Ammon's horn (tissue), 1 donor: ENCODE measurements at places on chromosomes 4 and X.

- no peak for DNase-seq
These were observed 48.3 kb upstream of the FAM9A start for GRCh38 chrX:8849458-8849857.

DNA sequence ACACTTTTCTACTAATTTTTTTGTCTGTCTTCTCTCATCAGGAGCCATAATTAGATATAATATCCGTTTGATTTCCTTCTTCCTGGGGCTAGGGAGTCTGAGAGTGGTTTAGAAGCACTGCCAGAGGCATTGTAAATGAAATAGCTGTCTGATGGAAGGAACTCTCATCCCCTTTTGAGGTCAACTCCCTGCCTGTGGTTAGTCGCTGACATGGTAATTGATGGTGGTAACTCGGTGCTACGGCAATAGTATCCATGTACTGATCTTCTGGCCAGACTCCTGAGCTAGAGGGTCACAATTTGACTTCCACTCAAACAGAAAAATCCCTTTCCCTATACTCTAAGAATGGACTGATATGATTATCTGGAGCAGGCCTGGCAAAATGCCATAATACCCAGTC, 108.1 kb upstream of the TRPC5 start:
- no peak for DNase-seq

GRCh38 chrX:81120258-81120935, 81.3 kb downstream of the HMGN5 start:
- peak; percentile 1 for DNase-seq

GRCh38 chrX:95762716-95763115, 921.9 kb upstream of the DIAPH2 start:
- DNase-seq: no peak

DNA sequence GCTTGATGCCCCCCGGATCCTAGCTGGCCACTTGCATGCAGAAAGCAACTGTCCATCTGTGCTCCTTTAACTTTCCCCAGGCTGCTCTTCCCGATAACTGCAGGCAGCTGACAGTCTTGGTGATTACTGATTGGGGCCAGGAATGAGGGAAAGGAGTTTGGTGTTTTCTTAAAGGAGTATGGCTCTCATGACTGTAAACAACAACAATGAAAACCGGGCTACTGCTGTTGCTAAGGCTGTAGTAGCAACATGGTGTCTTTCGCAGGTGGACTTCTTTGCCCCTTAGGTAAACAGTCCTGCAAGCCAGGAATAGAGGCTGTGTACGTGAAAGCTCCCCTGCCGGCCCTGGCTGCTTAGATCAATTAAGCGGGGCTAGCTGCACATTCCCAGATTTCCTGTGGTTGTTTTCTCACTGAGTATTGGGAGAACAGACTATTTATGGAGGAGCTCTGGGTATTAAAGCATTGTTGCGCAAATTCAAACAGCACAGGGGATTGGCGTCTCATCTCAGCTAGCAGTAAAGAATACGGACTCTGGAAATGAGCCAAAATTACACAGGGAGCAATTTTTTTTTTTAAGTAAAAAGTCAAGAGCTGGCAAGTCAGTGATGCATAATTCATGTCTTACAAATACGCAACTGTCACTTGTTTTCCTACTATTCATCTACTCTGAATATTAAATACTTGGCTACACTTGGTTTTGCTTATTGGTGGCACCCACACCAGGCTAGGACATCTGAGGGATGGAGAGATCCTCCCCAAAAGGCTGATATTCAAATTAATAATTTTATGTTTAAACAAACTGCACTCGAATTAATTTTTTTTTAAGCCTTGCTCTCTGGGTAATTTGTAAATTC, 61.6 kb upstream of the NAP1L5 start:
- DNase-seq: peak; percentile 42

- DNase-seq: peak; percentile 14
These were observed 547.5 kb downstream of the SMARCA1 start for GRCh38 chrX:128975745-128976144.

DNA sequence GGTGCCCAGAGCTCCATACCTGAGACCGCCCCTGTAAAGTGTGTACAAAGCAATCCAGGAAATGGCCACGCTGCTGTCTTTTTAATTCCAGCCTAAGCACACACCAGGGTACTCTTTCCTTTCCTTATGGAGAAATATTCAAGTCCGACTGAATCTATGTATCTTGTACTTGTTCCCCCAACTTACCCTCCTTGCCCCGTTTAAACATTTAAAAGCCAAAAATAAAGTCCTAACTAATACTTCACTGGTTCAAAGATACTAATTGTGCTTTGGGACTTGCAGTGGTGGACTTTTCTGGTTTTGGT, 731 bp upstream of the AMMECR1 start:
- DNase-seq: no peak

- DNase-seq: no peak
These were observed 10.1 kb downstream of the PDLIM3 start for GRCh38 chr4:185524888-185525863.

- peak; percentile 4 for DNase-seq
These were observed 74.3 kb downstream of the FRAS1 start for GRCh38 chr4:78131403-78131802.

DNA sequence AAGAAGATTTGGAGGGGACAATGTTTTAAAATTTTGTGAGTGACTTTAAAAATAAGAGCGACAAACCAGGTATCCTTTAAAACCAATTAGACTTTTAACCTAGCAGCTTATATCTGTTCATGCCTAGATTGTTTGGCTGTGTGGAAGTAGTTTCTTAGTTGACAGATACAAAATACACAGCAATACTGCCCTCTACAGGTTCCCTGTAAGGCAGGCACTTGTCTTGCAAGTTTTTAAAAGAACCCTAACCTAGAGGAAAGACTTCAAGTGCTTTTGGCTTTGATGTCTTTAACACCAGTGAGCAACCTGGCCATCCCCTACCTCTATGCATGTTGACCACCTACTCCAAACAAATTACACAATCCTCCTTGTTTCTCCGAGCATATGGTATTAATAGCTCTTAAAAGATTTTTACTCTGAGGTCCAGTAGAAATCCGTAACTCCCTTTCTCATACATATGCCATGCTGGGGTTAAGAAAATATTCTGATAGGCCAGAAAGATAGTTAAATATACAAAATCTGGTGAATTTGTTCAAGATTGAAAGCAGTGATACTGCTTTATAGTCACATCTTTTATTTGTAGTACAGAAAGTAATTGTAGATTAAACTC, 273.0 kb downstream of the ARHGAP24 start:
- peak; percentile 91 for DNase-seq

DNA sequence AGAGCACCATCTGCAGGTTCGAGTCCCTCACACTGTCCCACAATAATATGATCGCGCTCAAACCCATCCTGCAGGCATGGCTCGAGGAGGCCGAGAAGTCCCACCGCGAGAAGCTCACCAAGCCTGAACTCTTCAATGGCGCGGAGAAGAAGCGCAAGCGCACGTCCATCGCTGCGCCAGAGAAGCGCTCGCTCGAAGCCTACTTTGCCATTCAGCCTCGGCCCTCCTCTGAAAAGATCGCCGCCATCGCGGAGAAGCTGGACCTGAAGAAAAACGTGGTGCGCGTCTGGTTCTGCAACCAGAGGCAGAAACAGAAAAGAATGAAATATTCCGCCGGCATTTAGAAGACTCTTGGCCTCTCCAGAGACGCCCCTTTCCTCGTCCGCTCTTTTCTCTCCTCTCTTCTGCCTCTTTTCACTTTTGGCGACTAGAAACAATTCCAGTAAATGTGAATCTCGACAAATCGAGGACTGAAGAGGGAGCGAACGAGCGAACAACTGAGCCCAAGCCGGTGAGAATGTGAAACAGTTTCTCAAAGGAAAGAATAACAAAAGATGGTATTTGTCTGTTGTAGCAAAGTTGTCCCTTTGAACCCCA, 1.9 kb downstream of the POU4F2 start:
- DNase-seq: no peak

GRCh38 chr4:15912236-15912635, 26.3 kb downstream of the FGFBP1 start:
- no peak for DNase-seq

DNA sequence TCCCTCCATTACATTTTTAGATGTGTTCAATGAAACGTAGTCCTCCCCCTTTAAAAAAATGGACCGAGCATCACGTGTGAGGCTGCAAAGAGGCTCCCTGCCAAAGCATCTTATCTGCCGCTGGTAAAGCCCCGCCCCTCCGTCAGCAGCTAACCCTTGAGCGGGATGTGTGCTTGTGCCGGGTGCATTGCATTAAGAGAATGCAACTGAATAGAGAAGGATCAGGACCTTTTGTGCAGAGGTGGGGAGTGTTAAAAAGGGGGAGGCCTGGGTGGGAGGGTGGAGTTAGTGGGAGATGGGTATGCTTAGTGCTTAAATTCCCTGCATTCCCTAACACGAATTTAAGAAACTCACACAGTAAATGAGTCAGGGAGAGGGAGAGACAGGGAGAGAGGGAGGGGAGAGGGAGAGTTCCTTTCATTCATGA, 66.0 kb downstream of the TBL1X start:
- peak; percentile 67 for DNase-seq

DNA sequence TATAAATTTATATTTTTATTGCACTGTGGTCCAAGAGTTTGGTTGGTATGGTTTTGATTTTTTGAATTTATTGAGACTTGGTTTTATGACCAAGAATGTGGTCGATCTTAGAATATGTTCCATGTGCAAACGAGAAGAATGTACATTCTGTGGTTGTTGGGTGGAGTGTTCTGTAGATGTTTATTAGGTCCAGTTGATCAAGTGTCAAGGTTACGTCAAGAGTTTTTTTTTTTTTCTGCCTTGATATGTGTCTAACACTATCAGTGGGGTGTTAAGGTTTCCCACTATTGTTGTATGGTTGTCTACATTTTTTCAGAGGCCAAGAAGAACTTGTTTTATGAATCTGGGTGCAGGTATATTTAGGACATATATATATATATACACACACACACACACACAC, 10.8 kb downstream of the ETDB start:
- no peak for DNase-seq

DNA sequence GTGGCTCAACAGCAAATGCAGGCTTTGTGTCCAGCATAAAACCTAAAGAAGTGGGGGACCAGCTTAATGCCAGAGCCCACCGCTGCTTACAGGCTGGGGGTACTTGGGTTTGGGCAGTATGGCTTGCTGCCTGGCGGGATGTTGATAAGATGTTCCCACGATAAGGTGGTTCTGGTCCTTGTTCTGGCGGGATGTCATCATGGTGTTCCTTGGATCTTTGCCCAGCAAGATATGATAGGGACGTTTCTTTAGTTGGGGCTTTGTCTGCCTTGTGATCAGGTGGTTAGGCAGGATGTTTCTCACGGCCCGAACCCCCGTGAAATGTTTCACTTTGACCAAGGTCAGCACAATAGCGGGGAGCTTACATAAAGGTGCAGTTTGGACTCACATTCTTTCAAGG, 35.3 kb downstream of the PNPLA4 start:
- no peak for DNase-seq

GRCh38 chr4:148341980-148342800, 100.0 kb downstream of the NR3C2 start:
- DNase-seq: no peak

DNA sequence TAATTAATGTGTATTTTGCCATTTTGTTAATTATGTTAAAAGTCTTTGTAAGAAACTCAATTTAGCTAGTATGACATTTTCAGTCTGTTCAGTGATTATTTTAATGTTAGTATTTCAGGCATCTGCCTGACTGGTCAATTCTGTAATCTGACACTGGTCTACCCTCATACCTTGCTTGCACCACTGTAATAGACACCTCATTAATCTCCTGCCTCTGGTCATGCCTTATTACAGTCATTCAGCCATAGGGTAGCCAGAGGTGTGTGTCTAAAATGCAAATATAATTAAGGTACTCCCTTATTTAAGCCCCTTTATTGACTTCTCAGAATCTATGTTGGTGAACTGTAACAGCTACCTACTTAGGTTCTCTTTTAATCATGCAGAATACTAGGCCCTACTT, 861.1 kb upstream of the IGFBP7 start:
- DNase-seq: no peak

GRCh38 chr4:185068837-185069236, 50.5 kb downstream of the HELT start:
- DNase-seq: no peak

DNA sequence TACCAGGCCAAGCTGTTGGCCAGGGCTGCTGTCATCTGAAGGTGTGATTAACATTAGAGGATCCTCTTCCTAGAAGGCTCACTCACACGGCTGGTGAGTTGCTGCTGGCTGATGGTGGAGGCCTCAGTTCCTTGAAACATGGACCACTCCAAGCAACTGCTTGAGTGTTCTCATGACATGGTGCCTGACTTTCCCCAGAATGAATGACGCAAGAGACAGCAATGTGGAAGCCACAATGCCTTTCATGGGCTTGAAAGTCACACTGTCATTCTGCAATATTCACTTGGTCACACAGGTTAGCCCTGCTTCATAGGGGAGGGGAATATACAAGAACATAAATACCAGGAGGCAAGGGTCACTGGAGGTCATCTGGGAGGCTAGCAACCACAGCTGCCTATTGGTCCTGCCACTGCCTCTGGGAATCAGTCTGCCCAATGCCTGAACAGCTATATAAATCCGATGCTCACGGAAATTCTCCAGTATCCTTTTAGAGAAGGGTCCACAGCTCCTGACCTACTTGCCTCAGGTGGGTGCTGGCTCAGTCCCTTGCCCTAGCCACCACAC, 97.1 kb upstream of the MAML3 start:
- DNase-seq: no peak

DNA sequence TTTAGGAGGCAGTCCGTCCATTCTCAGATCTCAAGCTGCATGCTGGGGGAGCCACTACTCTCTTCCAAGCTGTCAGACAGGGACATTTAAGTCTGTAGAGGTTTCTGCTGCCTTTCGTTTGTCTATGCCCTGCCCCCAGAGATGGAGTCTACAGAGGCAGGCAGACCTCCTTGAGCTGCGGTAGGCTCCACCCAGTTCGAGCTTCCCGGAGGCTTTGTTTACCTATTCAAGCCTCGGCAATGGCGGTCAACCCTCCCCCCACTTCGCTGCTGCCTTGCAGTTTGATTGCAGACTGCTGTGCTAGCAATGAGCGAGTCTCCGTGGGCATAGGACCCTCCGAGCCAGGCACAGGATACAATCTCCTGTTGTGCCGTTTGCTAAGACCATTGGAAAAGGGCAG, 10.7 kb upstream of the ADH5 start:
- DNase-seq: no peak

GRCh38 chr4:151468715-151469696, 60.0 kb downstream of the FHIP1A start:
- no peak for DNase-seq

- no peak for DNase-seq
These were observed 9.8 kb downstream of the HNRNPD start for GRCh38 chr4:82363896-82364487.

GRCh38 chr4:21709031-21709430, 239.5 kb downstream of the KCNIP4 start:
- no peak for DNase-seq

GRCh38 chrX:13938051-13938828, 91.5 kb downstream of the GEMIN8 start:
- DNase-seq: peak; percentile 20

DNA sequence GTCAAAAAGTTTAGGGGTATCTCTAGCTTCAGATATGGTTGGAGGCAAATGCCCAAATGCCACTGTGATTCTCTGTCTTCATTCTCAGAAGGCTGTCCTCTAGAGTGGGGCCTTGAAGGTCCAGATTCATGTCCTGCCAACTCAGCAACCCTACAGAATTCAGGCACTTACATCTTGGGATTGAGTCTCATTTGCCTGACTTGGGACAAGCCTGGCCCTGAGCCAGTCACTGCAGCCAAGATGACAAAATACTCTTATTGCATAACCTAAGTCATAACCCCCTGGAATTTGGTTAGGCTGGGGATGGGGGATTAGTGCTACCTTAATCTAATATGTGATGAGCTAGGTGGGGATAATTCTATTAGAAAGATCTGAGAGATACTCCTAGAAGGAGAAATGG, 100.5 kb downstream of the AREG start:
- no peak for DNase-seq
